Activated gamma-delta T cell (primary cell): ENCODE measurements at places on chromosomes 6 and 20.

- DNase-seq = no peak
These were observed 51.0 kb upstream of the ZFP64 start for GRCh38 chr20:52242237-52243230.

DNA sequence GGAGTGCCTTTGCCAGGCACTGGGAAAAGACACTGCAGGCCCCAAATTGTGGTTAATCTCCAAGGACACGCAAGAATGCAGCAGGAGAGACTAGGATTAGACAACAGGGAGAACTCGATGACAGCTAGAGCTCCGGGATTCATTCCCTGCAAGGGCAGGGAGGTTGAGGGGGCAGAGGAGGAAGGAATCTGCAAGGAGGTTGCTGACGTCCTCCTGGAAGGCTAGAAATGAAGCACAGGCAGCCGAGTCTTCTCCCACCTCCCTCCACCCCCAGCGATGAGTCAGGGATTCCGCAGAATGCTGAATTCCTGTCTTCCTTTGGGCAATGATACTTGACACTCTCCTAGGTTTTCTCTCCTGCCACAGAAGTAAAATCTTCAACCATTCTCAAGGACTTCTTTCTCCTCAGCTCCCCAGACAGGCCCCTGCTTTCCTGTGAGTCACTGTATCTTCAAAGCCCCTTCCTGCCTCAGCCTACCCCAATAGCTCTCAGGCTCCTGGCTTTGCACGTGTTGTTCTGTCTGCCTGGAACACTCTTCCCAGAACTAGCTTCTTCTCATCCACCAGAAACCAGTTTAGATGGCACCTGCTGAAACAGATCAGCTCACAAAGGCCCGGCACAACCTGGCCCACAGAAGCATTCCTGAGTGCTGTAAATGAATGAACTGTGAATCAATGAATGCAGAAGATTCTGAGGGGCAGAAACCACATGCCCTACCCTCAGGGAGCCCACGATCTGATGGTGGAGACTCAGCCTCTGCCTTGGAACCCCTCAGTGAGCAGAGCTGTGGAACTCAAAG, 85.6 kb downstream of the MRPL14 start:
- DNase-seq = no peak

DNA sequence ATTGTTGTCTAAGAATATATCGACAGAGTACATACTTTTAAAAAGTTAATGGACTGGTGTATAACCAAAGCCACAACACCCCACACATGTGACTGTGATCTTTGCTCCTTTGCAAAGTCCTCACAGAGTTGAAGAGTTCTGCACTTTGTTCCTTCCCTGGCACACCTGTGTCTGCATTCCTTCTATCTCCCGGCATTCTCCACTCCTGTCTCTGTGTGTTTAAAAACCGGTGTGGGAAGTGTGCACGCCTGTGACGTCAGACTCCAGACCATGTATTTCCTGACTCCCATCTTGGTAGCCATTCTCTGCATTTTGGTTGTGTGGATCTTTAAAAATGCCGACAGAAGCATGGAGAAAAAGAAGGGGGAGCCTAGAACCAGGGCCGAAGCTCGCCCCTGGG, at the start of gene IYD:
Gene IYD (plus strand): TSS at position 251 of the 400 bp plus-strand sequence. CDS start 20 bp downstream, at position 271.
- DNase-seq = no peak

GRCh38 chr6:107075951-107076381, 39.3 kb downstream of the BEND3 start:
- no peak for DNase-seq

DNA sequence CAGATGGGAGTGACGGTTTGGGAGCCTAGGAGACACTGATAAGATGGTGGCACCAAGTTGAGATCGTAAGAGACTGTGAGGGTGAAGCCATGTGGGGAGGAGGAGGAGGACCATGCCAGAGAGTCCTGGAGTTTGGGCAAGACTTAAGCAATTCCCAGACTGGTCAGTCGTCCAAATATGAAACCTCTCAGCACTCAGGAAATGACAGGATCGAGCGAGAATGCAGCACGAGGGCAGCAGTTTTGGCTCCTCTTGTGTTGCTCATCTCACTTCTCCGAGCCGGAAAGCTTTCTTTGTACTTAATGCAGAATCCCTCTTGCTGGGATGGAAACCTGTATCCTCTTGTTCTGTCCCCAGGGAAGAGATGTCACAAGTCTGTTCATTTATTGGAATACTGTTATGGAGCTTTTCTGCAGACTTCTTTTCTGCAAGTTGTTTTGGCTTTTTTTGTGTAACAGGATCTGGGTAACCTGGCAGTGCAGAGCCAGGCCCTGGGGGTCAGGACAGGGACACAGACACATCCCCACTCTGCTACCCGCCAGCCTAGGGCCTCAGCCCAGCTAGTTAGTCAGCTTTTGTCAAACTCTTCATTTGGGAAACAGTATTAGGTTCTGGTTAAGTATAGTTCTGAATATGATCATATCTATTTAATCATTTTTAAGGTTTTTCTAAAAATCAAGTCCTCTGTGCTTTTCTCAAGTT, 34.3 kb downstream of the FNDC1 start:
- DNase-seq = no peak

- DNase-seq = no peak
These were observed 75.3 kb downstream of the STK35 start for GRCh38 chr20:2176946-2177345.

GRCh38 chr6:29146179-29146578, 24.5 kb upstream of the OR2J2 start:
- no peak for DNase-seq

GRCh38 chr6:136566851-136567250, 16.6 kb upstream of the MAP7 start:
- DNase-seq = no peak

- DNase-seq = no peak
These were observed 449.6 kb downstream of the C6orf118 start for GRCh38 chr6:164859816-164860215.

- DNase-seq = no peak
These were observed 60.7 kb upstream of the FNDC1 start for GRCh38 chr6:159108426-159108985.

- no peak for DNase-seq
These were observed 77.9 kb downstream of the TNFAIP3 start for GRCh38 chr6:137944793-137945498.

DNA sequence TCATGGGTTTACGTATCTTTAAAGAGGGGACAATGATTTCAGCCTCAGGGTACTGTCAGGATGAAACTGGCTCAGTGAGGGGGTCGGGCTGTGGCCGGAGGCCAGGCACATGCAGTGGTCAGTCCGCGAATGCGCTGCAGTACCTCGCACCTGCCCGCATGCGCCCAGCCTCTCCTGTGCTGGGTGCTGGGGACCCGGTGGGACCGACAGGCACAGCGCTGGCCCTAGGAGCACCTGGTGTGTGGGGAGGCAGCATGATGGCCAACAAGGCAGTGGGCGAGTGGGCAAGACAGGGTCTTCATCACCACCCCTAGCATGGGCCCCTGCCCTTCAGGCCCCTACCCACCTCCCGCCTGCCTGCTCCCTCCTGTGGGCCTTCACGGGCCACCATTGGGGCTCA, 970 bp upstream of the CABLES2 start:
- no peak for DNase-seq

DNA sequence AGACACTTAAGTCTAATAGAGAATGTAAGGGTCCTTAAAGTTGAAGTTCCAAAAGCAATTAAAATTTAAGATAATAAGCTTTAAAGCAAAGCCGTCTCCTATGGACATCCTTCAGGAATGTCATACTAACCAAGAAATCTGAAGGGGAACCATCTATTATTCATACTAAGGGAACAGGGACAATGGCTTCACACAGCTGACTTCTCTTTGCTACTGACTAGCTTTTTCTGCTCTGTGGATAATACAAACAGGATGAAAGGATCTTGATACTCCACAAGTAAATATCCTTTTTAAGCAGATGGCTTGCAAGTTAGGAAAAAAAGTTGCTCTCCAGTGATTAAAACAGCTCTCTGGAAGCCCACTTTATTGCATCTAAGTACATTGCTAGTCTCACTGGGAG, 178.6 kb downstream of the BACH2 start:
- no peak for DNase-seq

GRCh38 chr6:133894795-133895358, 6.0 kb downstream of the TCF21 start:
- DNase-seq = no peak

DNA sequence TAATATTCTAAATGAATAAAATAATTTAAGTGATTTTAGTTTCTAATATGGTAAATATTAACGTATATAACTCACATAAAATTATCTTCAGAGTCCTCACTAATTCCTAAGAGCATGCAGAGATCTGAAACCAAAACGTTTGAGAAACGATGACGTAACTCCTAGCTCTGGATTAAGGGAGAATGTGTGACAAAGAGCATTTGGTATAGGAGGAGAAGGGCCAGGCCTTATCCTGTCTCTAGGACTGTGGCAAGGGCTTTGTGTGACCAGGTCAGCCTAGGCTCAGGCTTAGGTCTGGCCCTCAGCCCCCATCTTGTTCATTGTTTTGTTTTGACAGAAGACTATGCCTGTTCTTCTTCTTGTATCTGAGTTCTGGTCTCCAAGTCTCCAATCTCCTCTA, 19.2 kb upstream of the POLR1H start:
- no peak for DNase-seq

DNA sequence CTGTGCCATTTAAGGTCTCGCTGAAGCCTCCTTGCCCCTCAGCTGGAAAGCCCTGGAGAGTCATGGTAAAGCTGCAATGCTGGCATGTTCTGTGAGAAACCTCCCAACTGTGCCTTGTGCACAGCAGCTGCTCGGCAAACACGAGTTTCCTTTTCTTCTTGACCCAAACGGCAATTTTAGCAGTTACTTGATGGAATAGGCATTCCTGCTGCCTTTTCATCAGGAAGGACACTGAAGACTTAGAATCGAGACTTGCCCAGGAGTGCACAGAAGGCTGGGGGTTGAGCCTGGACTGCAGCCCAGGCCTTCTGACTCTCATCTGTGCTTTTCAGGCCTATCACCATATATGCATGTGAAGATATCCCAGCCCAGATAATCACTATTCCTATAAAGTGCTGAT, 28.7 kb upstream of the CLDN20 start:
- DNase-seq = no peak

- DNase-seq = no peak
These were observed 26.7 kb upstream of the MBOAT1 start for GRCh38 chr6:20238688-20239587.

- DNase-seq = no peak
These were observed 13.4 kb upstream of the CPNE5 start for GRCh38 chr6:36852481-36853147.

DNA sequence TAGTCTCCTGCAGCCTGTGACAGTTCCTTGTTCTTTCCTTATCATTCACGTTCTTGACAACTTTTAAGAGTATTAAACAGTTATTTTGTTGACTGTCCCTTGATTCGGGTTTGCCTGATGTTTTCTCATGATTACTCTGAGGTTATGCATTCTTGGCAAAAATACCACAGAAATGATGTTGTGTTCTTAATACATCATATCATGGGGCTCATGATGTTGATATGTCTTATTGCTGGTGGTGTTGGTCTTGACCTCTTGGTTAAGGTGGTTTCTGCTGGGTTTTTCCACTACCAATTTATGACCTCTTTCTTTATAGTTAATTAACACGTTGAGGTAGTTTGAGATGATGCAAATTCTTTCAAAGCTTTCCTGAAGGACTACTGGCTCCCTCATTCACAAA, 59.1 kb downstream of the ZHX3 start:
- DNase-seq = no peak

- DNase-seq = no peak
These were observed 29.0 kb downstream of the CD83 start for GRCh38 chr6:14146506-14147096.

DNA sequence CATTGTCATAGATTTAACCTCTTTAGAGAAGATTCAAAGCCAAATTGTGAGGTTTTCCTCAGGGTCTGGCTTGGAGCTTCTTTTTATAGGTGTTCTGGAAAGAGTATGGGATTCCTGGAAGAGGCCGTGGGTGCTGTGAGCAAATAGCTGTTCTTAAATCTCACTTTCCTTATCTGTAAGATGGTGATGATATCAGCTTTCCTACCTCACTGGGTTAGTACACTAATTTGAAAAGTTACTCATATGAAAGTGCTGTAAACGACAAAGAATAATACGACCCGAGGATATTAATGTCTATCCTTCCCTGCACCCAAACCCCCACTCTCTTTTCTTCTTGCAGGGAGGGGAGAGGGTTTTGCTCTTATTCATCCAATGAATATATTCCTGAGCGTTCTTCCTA, 116.9 kb upstream of the ENPP5 start:
- DNase-seq = no peak

DNA sequence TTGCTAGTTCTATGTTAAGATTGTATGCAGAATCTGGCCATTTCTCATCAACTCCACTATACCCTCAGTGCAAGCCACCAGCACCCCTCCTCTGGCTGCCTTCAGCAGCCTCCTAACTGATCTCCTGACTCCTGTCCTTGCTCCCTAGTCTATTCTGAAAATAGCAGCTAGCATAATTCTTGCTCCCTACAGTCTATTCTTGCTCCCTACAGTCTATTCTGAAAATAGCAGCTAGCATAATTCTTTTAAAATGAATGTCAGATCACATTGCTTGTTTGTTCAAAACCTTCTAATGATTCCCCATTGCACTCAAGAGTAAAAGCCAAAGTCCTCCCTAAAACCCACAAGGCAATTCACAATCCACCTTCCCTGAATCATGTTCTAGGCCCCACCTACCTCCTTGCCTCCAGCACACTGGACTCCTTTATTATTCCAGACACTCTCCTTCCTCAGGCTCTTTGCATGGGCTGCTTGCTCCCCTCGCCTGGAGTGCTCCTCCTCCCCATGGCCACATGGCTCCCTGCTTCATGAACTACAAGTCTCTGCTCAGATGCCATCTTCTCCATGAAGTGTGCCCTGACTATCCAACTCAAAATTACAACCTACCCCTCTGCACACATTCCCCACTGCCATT, 164.2 kb upstream of the TNFAIP3 start:
- DNase-seq = no peak

DNA sequence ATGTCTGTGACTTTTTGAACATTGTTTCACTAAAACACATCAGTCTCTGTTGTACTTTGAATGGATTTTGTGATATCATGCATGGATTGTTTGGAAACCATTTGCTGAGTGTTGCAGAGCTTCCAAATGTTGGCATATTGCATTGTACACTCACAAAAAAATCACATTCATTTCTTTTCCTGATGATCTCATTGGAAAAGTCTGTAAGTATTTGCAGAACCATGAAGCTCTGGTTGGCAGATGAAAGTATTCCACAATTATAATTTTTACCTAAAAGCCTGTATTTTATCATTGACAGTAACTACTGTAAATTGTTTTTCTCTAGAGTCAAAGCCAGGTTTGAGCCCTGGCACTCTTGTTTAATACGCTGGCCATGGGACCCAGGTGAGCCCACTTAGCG, 42.1 kb downstream of the VAPB start:
- no peak for DNase-seq

- DNase-seq = no peak
These were observed 959.0 kb upstream of the FLRT3 start for GRCh38 chr20:15296422-15296821.

- DNase-seq = no peak
These were observed 4.3 kb downstream of the PPP1R10 start for GRCh38 chr6:30612687-30613248.

- no peak for DNase-seq
These were observed 11.2 kb downstream of the PPP1R14C start for GRCh38 chr6:150153905-150154492.
